NCI-H187 treated with DMSO at 0.1 percent for 48 hours (cell line): ENCODE measurements at places on chromosomes 13 and 19.

DNA sequence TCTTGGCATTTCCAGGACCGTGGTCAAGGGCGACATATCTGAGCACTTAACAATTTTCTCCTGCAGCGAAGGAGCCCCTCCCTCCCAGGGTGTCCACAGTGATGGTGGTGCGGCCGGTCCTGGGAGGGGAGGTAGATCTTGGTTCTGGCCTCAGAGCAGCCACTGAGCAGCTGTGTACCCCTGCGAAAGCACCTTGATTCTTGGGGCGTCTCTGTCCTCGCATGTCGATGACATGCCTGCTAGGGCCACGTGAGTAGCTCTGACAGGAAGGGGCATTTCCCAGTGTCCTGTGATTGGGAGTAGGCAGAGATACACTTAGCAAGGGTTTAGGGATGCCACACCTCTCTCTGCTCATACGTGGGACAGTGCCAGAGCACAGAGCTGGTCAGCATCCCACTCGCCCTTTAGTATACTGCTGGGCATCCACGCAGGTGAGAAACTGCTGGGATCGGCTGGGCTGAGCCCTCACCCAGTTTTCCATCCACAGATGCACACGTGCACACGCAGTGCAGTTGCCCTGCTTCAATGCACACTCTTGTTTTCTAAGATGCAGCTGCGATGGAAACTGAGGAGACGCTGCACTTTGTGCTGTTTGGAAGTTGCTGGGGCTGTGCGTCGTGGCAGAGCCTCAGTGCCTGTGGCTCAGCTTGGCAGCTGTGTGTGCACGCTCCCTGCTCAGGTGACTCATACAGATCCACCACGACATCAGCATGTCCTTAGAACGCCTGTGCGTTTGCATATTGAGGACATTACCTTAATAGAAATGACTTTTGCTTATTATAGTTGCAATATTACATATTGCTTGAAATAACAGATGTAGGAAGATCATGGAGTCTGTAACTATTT lies 66.8 kb downstream of the TEX29 start:
- no peak for DNase-seq

GRCh38 chr13:95463531-95463930 lies 89.0 kb upstream of the CLDN10 start:
- DNase-seq: no peak

- DNase-seq: no peak
These were observed 84.1 kb upstream of the FRY start for GRCh38 chr13:31947506-31947905.

- DNase-seq: no peak
These were observed 175.4 kb downstream of the KLF12 start for GRCh38 chr13:73958657-73959397.

- no peak for DNase-seq
These were observed 624 bp downstream of the PSENEN start for GRCh38 chr19:35746087-35746462.

- no peak for DNase-seq
These were observed 316.9 kb downstream of the FGF9 start for GRCh38 chr13:21987793-21988192.

- DNase-seq: no peak
These were observed 19.9 kb downstream of the TINCR start for GRCh38 chr19:5547881-5548280.

DNA sequence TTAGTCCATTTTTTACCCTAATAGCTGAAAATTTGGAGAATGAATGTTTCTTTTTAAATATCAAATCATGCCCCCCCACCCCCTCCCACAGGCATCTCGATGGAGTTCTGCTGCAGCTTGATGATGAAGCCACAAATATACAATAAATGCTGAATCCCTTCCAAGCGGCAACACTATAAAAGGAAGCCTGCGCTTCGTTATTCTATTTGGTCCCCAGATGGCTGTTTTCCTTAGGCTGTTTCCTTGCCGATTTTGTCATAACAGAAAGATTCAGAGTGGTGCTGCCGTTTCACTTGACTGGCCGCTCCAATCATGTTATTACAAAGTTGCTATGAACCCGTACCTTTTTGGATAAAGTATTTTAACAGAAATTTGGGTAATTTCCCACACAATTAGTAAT lies 79.5 kb downstream of the MYO16 start:
- no peak for DNase-seq

DNA sequence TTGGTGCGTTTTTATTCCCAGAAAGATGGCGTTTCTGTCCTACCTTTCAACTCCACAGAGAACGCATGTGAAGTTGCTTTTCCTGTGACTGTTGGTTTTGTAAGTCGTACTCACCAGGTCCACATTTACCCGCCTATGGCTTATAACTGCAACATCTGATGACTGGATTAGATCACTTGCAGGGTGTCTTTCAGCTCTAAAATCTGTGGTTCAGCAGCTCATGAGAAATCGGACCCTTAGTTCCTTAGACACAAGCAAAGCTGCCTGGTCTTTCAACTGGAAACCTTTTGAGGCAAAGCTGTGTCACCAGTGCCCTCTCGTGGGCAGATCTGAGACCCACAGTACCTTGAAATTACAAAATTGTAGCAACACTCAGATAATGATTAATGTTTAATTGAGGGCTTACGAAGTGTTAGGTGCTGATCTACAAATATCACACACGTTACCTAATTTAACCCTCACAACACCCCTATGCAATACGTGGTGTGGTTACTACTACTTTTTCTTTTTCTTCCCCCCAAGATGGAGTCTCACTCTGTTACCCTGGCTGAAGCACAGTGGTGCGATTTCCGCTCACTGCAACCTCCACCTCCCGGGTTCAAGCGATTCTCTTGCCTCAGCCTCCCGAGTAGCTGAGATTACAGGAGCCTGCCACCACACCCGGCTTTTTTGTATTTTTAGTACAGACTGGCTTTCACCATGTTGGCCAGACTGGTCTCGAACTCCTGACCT lies 65.4 kb downstream of the RUBCNL start:
- DNase-seq: no peak

DNA sequence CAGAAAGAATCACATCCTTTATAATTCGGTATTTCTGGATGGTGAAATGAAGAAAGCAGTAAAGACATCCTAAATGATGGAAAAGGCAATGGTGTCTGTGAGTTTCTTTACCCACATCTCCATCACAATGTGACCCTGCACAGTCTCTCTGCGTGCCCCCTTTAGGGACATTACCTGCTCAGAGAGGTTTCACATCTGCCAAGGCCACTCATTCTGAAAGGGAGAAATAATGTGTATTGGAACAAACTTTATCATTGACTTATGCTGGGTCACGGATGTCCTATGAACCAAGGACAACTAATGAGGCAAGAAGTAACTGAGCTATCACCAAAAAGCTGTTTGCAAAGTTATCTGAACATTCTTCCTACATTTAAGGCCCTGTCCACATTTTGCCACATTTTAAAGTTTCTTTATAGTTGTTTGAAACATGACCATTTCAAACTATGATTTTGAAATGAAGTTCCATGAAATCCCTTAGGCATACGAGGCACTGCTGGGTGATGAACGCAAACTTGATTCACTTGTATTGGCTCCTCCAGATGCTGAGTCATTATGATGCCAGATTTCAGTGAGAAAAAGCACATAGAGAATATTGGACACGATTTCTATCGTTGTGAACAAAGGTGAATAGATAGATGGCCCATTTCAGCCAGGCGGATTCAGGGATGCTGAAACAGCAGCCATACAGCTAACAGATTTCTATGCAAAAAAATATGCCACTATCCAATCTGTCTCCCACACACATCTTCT lies 63.5 kb upstream of the HMGB1 start:
- DNase-seq: no peak

DNA sequence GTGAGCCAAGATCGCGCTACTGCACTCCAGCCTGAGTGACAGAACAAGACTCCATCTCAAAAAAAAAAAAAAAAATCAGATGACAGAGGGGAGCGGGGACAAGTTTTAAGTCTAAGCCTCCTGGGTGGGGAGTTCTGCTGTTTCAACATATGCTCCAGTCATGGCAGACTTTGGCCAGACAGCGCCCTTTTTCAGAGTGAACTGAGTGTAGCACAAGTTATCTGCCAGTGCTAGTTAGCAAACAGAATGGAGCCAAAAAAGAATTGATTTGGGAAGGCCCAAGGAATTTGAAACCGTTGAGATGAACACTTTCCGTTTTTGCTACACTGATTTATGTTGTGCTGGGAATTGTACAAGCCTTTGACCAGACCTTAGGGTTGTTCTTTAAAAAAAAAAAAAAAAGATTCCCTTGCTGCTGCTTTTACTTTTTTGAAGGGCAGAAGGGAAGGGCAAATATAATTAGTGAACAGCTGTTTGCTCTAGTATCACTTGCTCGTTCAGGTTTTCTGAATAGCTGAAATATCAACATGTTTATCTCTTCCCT lies 5.7 kb downstream of the ACTN4 start:
- no peak for DNase-seq

GRCh38 chr19:4051175-4052101 lies 15.3 kb downstream of the ZBTB7A start:
- DNase-seq: no peak

DNA sequence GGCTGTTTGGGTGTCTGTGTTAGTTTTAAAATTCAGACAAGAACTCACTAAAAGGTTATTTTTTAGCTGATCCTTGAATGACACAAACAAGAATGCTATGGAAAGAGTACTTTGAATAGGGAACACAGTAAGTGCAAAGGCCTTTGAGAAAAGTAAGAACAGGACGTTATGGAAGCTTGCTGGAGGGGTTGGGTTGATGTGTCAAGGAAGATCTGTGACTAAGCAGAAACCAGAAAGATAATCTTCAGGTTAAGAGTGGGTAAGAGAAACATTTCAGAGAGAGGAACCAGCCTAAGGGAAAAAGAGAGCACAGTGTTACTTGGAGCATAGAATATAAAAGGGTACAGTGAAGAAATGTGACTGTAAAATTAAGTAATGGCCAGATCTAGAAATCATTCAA lies 41.2 kb upstream of the TRPC4 start:
- no peak for DNase-seq

DNA sequence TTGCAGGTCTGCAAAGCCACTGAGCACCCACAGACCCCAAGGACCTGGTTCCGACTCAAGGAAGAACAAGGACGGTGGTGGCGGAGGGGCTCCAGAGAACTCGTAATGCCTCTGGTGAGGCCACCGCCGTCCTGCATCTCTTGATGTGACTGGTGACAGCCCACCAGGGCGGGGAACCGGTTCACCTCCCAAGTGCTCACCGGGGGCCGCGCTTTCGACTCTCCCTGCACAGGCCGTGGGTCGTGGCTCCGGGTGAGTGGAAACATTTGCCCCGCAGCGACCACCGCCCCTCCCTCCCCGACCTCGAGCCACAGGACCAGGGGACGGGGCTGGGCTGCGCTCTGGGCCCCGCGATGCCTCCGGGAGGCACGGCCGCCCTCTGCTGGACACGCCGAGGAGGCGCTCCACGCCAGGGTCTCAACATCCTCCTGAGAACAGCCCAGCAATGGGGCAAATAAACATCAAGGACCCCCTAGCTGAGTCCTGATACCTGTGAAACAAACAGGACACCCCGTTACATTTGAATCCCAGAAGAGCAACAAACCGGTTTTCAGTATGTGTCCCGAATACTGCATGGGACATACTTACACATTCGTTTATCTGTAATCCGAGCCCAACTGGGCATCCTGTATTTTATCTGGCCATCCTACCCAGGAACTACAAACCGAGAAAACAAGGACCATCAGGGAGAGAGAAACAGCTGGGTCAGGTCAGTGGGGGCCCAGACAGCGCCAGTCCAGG lies 3.9 kb upstream of the PLPP2 start:
- no peak for DNase-seq

DNA sequence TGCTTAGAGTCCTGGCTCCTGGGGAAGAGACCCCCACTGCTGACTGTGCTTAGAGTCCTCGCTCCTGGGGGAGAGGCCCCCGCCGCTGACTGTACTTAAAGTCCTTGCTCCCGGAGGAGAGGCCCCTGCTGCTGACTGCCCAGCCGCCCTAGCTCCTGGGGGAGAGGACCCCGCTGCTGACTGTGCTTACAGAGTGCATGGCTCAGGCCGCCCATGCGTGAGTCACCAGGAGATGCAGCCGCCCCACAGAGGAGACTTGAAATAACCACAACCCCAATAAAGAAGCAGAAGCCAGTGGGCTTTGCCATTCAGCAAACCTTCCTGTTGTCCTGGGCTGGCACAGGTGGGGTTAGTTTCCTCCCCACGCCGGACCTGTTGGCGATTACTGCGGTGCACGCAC lies 79.2 kb upstream of the C13orf46 start:
- DNase-seq: no peak
